Spinal cord (tissue), 10 donors: ENCODE measurements at places on chromosomes 3 and 15. TPM values are rescaled to one million over a fixed set of nuclear protein-coding genes. Genes with fewer than 3 reads are reported as not detected.

The TNNC1 gene
- total RNA-seq = 3.3 TPM

The IL16 gene
- 6.6 TPM for total RNA-seq

The PRR23B gene
- not detected for total RNA-seq

The WNT7A gene
- 5.0 TPM for total RNA-seq

The PPM1L gene
- 47.9 TPM for total RNA-seq

The RHCG gene
- 0.44 TPM for total RNA-seq

- no peak for DNase-seq
Measured at GRCh38 chr3:195025056-195025883, 245.7 kb downstream of the XXYLT1 start.

DNA sequence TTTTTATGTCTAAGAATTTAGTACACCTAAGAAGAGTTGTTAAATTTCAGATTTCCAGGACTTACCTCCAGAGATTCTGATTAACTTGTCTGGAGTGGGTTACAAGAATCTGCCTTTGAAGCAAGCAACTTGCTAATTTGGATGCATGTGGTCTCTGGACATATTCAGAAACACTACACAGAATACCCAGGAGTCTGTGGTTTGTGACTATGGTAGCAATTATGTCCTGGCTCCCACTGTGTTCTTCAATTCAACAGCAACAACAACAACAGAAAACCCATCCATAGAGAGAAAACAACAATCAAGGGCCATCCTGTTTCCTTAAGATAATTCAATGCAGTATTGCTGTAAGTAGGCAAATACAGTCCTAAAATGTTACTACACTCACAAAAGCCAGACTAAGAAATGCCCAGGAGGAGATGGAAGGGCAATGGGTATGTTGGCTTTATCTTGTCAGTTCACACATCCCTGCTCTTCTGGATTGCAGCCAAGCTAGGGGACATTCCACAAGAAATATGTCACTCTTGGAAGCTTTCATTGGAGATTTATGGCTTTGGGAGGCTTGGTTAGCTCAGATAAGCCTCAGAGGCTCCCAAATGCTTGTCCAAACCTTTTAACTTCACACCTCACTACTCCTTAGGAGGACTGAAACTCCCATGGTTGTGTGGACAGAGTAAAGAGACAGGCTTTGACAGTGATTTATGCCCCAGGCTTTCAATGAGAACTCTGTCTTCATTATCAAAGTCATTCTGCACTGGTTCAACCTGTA, 99.4 kb upstream of the MRPL3 start:
- no peak for DNase-seq
